ENCODE measurements at places on chromosomes 3 and 15.

DNA sequence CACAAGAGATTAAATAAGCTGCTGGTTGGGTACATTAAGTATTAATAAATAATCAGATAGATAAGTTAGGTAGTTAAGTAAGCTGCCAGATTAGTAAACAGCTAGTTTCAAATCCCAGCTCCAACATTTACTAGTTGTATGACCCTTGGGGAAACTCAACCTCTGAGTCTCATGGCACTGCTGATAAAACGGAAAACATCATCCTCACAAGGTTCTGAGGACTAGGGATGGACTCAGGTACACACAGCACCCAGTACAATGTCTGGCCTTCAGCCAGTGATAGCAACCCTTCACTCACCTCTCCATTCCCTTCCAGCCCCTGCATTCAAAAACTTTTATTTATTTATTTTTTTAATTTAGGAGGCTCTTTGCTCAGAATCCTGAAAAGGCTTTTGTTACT lies 32.3 kb downstream of the B3GNT5 start:
- DNase-seq = no peak

GRCh38 chr3:117084739-117085270 lies 375.2 kb downstream of the TUSC7 start:
- DNase-seq = no peak

GRCh38 chr15:48058371-48058770 lies 62.4 kb upstream of the SLC24A5 start:
- DNase-seq = no peak

- no peak for DNase-seq
Measured at GRCh38 chr3:43883729-43884396, 193.1 kb downstream of the ABHD5 start.

DNA sequence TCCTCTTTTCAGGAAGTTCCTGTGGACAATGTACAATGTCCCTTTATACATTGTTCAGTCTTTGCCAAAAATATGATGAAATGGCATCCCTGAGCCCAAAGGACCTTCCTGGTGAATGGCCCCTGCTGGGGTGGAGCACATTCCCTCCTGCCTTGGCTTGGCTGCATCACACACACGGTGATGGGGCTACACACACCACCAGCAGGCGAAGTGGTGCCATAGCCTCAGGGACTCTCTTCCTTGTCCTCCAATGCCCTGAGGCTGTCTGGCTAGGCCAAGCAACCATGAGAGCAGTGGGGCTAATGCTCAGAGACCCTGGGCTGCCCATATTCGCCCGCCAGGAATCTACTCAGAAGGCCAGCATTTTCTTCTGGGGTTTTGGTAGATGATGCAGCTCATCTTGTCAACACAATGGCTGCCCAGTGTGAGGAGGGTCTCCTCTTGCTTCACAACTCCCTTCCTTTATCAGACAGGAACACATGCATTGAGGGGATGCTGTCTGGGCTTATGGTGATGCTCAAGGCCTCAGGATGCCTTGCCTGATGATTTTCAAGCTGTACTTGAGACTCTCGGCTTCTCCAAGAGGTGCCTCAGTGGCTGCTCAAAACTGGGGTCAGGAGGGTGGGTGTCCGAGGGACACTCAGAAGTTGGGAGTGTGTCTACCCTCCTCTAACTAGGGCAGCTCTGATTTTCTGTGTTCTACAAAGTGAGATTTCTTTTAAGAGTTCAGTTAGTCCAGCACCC lies 40.9 kb upstream of the EPHB1 start:
- DNase-seq = no peak

GRCh38 chr15:58274885-58275284 lies 136.7 kb downstream of the AQP9 start:
- DNase-seq = no peak

DNA sequence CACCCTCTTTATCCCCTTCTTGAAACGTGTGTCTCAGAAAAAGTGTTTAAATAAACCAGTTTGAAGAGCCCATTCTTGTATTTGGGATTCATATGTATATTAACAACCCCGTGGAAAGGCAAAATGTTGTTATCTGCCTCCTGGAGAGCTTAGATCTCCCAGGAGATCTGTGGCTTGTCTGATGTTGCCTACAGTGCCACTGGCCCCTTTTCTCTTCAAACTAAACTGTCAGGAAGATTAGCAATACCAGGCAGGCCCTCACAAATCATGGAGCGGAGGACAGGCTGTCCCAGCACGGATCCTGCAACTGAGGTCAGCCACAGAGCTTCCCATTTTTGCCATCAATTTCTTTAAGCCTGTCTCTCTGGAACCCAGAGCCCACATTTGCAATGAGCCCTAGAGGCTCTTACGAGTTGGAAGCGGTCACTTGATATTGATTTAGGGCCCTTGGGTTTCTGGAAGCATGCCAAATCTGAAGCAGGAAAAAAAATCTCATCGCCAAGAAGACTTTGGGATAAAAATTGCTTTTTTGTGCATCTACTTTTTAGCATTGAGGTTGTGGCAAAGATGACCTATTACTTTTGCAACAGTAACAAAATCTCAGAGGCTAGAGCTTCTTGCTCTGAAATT lies 234.1 kb downstream of the OPA1 start:
- no peak for DNase-seq

GRCh38 chr15:49428409-49429095 lies 5.5 kb downstream of the FGF7 start:
- no peak for DNase-seq

GRCh38 chr3:98545940-98546339 lies 14.2 kb downstream of the GPR15 start:
- DNase-seq = no peak

DNA sequence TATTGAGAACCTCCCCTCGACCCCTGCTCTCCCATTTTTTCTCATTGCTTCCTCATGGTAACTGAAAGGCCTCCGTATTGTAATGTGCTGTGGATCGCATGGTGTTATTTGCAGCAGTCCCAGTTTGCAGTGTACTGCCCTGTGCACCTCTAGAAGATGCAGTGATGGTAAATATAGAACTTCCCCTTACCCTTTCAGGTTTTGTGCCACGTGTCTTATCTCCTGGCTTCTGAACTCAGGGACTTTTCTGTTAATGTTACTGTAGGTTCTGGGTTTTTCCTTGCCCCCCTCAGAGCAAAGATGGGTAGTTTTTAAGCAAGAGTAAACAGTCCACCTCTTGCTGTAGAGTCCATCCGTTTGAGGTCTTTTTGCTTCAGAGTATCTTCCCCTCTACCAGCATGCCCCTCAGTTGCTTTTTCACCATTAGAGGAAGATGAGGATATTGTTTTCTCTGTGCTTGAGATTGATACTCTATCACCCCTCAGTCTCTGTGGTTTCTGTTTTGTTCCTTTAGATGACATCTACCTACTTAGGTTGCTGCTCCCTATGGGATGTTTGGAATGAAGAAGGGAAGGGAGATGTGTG lies 22.4 kb downstream of the CHD2 start:
- no peak for DNase-seq

All from activated CD8-positive, alpha-beta memory T cell treated with anti-CD3 and anti-CD28 coated beads for 1 hour (primary cell).